ENCODE measurements at places on chromosomes 6 and 20. TPM values are rescaled to one million over a fixed set of nuclear protein-coding genes. Genes with fewer than 3 reads are reported as not detected.
A peak's percentile ranks its signal among the peaks of the same experiment; 100 is the strongest.

- H3K27me3 ChIP-seq: peaks cover 39% of the 10 kb centered on the region
- no peaks in the 10 kb centered on the region for H3K36me3 ChIP-seq
- no peak for DNase-seq
- no peaks in the 10 kb centered on the region for H3K4me1 ChIP-seq
- H3K27ac ChIP-seq: no peak overlapping the region
Observed at GRCh38 chr6:79420054-79420453, 117.2 kb downstream of the LCA5 start.

DNA sequence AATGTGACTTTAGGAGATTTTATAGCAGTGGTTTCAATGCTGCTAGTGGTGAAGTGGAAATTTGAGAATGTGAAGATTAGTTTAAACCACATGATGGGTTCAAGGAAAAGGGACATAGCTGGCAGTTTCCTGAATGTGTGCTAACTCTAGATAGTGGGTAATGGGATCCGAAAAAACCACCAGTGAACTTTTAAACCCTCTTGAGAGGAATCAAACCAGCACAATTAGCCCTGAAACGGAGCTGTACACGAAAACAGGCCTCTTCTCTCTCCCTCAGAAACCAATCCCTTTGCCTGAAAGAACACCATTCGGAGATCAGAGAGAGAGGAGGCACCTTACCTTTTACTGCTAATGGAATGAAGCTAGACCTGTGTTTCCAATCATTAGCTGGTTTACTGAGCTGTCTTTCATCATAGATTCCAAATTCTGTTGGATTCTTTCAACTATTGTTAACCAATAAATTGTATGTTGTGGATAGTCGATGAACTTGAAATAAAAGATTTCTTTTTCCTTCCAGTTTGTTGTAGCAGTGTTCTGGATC, 103.9 kb downstream of the AIG1 start:
- H3K27me3 ChIP-seq: no peaks in the 10 kb centered on the region
- no peak overlapping the region for H3K27ac ChIP-seq
- no peaks in the 10 kb centered on the region for H3K36me3 ChIP-seq

The WFDC12 gene
- not detected for total RNA-seq

DNA sequence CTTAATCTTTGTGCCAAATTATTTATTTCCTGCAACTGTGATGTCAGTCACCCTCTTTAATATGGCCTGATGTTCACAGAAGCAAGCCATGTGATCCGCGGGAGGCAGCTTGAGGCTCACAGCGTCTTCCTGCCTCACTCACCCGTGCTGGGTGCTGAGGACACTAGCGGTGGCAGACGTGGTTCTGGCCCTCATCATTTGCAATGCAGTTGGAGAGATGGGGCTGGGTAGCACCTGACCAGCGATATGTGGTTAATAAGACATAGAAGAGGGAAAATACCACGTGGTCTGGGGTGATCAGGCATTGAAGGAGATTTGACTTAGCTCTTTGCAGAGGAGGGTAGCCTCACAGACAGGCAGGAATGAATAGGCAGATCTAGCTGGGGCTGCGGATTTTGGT, 264.7 kb downstream of the TMEM242 start:
- H3K27me3 ChIP-seq: no peaks in the 10 kb centered on the region
- peak overlapping the region; percentile 39 for H3K27ac ChIP-seq
- DNase-seq: no peak
- H3K36me3 ChIP-seq: no peaks in the 10 kb centered on the region
- H3K4me3 ChIP-seq: peak overlapping the region; percentile 74

DNA sequence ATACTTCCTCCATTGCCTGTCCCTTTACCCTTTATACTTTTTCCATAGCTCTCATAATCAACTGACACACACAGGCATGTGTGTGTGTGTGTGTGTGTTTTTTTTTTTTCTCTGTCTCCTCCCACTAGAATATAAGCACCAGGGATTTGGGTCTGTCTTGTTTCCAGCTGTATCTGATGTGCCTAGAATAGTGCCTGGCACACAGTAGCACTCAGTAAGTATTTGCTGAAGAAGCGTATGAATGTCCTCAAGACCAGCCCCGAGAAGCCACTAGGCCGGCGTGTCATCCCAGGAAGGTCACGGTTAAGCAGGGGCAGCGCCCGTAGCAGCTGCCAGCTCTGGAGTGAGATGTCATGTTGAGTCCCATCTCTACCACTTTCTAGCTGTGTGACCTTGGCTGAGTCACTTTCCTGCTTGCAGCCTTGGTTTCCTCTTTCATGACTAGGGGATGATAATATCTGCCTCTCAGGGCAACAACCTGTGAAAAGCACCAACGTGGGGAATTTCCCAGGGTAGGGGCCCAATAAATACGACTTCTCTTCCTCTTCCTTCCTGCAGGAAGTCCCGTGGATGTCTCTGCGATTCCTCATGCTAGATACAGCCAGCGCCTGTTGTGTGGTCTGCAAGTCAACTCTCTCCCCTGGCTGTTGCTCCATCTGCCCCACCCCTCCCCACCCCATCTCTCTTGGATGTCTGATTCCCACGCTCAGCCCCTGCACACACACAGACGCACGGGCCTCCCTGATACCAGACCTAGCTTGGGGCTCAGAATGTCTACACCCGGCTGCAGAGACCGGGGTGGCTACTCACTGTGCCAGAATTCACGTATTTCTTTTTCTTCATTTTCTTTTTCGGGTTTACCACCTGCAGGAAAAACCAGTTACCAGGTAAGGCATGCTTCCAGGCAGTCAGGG, 58.1 kb downstream of the RAB44 start:
- peak overlapping the region; percentile 83 for H3K4me3 ChIP-seq
- no peaks in the 10 kb centered on the region for H3K36me3 ChIP-seq

- H3K27ac ChIP-seq: no peak overlapping the region
- peaks cover 42% of the 10 kb centered on the region for H3K27me3 ChIP-seq
- H3K36me3 ChIP-seq: peaks cover 3% of the 10 kb centered on the region
- peaks cover 12% of the 10 kb centered on the region for H3K4me1 ChIP-seq
- no peak overlapping the region for H3K4me3 ChIP-seq
Observed at GRCh38 chr20:3716195-3716834, 3.9 kb upstream of the SIGLEC1 start.

GRCh38 chr20:4100679-4101078, 85.3 kb upstream of the RNF24 start:
- H3K27ac ChIP-seq: no peak overlapping the region
- no peak overlapping the region for H3K4me3 ChIP-seq
- DNase-seq: no peak
- no peaks in the 10 kb centered on the region for H3K36me3 ChIP-seq

GRCh38 chr6:148700741-148701311, 46.0 kb upstream of the UST start:
- H3K36me3 ChIP-seq: peaks cover 4% of the 10 kb centered on the region
- H3K4me1 ChIP-seq: peaks cover 12% of the 10 kb centered on the region
- peaks cover 13% of the 10 kb centered on the region for H3K27me3 ChIP-seq
